Fibroblast of mammary gland (primary cell): ENCODE measurements at places on chromosomes 5 and 9.

DNA sequence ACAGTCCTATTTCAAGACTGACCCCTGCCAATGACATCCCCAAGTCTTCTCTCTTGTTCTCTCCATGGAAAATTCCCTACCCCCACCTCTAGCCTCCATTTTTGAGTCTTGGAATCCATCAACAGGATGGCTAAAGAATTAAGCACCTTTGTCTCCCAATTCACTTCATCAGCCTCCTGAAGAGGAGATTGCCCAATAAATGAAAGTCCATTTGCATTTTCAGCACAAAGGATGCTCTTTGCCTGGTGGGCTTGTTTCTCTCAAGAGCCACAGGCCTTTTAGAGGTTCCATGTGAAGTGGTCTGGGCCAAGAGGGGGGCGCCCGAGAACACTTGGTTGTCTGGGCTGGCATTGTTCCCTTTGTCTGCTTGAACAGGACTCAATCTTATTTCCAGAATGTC is 12.6 kb downstream of the HSD17B3 start:
- no peak for DNase-seq

GRCh38 chr5:156328161-156328560 is 1.2 kb downstream of the SGCD start:
- no peak for DNase-seq

GRCh38 chr9:98256756-98257155 is 1.3 kb upstream of the TBC1D2 start:
- DNase-seq, result no peak

DNA sequence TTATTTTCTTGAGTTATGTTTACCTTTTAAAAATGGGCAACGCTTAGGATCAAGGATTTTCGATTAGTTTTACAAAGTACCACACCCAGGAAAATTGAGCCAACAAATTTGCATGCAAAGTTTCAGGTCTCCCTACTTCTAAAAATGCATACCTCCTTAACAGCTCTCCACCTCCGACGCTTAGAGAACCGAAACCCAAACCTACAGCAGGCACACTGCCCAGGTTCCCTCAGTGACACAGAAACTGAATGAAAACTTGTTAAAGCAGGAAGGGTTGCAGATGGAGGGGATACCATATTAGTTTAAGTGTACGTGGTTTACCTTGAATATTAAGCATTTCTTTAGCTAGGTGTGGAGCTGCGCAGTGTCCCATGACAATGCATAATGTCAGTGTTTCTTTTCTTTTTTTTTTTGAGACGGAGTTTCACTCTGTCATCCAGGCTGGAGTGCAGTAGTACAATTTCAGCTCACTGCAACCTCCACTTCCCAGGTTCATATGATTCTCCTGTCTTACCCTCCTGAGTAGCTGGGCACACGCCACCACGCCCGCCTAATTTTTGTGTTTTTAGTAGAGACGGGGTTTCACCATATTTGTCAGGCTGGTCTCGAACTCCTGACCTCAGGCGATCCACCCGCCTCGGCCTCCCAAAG is 1.6 kb upstream of the SUB1 start:
- no peak for DNase-seq

DNA sequence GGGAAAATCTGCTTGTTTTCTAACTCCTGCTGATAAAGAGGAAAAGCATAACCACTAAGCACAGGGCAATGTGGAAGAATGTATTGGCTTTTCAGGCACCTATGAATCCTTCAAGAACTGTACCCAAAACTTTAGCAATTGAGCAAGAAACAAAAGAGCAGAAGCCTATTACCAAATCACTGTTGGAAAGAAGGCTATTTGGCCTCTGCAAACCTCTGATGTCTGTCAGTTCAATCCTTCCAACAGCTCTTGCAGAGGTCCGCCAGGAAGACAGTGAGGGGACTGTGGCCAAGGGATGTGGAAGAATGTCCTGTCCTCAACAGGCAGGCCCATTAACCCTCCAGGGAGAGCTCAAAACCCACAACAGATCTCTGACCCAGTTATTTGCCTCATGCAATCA is 328.6 kb downstream of the ENC1 start:
- DNase-seq, result peak; percentile 45

DNA sequence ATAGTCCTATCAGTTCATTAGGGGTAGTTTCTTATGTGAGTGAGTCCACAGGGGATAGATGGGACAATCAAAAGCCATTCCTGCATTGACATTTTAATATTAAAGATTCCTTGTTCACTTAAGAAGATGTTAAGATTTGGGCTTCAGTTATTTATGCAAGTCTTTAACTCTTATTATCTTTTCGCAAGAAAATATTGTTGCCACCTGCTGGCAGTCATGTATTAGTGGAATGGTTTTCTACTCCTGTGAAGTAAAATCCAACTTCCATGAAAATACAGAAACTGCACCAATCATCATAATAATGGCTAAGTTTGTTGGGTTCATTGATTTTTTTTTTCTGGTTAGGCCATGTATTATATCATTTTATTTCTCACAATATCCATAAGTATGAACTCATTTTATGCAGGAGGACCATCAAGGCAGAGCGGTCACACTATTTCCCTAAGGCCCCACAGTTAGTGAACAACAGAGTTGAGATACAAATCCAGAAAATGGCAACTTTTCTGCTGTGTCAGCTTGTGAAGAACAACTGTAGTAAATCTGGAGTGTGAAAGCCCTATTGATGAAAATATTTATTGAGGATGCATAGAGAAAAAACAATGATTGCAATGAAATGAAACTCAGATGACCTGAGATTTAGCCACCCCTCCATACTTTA is 88.5 kb upstream of the TXNDC8 start:
- DNase-seq, result peak; percentile 48

- DNase-seq, result no peak
Measured at GRCh38 chr9:79266986-79267385, 304.8 kb upstream of the TLE4 start.

GRCh38 chr9:111919875-111920274 is 23.3 kb downstream of the UGCG start:
- no peak for DNase-seq

GRCh38 chr5:172252501-172252900 is 31.1 kb downstream of the UBTD2 start:
- DNase-seq, result no peak

DNA sequence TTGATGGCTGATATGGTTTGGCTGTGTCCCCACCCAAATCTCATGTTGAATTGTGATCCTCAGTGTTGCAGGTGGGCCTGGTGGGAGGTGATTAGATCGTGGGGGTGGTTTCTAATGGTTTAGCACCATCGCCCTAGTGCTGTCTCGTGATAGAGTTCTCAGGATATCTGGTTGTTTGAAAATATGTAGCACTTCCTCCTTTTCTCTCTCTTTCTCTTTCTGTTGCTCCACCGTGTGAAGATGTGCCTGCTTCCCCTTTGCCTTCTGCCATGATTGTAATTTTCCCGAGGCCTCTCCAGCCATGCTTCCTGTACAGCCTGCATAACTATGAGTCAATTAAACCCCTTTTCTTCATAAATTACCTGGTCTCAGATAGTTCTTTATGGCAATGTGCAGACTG is 111.6 kb downstream of the SREK1 start:
- no peak for DNase-seq

DNA sequence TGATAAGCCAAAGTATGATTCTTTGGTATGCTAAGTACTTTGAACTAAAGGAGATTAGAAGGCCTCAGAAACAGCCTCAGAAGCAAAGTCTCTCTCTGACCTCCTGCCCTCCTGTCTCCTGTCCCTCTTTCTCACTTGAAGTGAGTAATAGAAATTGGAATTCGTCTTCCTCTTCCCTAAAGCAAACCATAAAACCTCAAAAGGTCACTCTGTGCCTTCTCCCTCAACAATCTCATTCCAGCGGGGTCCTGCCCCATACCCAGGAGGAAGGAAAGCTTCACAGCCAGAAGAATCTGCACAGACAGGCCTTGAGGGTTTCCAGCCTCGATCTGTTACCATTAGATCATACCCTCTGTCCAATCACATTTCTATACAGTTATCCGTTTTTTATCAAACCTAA is 87.8 kb downstream of the HAPLN1 start:
- DNase-seq, result peak; percentile 58

GRCh38 chr5:17302106-17302505 is 84.7 kb downstream of the BASP1 start:
- no peak for DNase-seq

GRCh38 chr5:120655828-120656435 is 191.8 kb downstream of the PRR16 start:
- DNase-seq, result peak; percentile 43

- no peak for DNase-seq
Measured at GRCh38 chr5:94623011-94623410, 4.5 kb downstream of the SLF1 start.

DNA sequence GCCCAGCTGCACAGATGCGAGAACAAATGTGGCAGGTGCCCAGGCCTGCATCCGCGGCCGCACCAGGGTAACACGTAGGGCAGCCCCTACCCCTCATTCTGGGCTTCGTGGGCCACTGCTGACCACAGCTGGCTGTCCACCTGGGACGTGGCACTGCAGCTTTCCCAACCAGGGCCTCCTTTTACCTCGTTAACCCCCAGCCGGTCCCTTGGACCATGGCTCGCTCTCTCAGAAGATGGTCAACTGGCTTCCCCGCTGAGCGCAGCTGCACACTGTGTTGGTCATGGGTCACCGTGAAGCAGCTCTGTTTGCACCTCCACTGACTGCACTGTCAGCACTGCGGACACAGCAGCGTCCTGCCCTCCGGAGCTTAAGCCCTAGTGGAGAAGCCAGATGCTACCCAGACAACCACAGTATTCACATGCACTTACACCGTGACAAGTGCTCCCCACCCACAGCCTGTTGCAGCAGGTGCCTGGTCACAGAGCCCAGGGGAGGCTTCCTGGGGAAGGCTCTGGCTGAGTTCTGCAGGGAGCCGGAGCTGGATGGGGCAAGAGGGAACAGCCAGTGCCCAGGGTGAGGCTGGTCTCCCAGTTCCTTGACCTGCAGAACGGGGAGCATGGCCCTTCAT is 10.5 kb upstream of the PLEKHG4B start:
- no peak for DNase-seq

- peak; percentile 22 for DNase-seq
Measured at GRCh38 chr9:99296291-99296951, 74.3 kb downstream of the SEC61B start.

GRCh38 chr5:178429491-178430185 is 160.6 kb downstream of the COL23A1 start:
- no peak for DNase-seq

GRCh38 chr9:109249615-109250014 is 71.2 kb downstream of the EPB41L4B start:
- no peak for DNase-seq

DNA sequence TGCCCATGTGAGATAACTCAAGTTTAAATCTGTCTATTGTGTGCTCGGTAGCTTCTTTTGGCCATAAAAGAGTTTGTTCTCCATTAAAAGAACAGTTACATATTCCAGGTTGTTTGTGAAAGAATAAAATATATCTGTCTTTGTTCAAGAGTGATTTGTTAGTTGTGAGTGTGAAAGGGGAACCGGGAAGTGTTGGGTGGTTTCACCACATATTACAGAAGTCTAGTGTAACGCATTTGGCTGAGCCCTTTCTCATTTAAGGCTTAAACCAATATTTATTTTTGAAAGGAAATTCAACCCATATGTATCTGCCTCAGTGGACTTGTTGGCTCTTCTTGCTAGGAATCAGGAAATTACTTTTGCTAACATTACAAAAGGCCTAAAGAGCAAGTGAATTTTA is 54.1 kb upstream of the DMRTA1 start:
- DNase-seq, result no peak

- DNase-seq, result no peak
Measured at GRCh38 chr5:122105909-122106308, 23.4 kb upstream of the ZNF474 start.

DNA sequence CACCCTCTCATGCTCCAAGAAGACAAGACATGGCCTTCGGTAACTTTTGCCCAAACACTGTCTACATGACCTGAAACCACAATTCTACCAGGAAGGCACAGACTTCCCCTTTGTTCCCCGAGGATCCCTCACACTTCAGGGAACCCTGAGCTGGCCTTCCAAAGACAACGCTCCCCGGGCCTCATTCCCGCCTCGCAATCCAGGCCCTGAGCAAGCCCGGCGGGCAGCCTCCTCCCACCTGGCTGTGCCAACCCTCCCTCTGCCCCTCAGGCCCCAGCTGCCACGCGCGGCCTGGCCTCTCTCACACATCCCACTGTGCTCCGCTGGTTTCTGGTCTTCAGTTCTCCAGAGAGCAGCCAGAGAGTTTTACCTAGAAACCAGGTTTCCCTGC is 7.3 kb downstream of the QSOX2 start:
- DNase-seq, result no peak

DNA sequence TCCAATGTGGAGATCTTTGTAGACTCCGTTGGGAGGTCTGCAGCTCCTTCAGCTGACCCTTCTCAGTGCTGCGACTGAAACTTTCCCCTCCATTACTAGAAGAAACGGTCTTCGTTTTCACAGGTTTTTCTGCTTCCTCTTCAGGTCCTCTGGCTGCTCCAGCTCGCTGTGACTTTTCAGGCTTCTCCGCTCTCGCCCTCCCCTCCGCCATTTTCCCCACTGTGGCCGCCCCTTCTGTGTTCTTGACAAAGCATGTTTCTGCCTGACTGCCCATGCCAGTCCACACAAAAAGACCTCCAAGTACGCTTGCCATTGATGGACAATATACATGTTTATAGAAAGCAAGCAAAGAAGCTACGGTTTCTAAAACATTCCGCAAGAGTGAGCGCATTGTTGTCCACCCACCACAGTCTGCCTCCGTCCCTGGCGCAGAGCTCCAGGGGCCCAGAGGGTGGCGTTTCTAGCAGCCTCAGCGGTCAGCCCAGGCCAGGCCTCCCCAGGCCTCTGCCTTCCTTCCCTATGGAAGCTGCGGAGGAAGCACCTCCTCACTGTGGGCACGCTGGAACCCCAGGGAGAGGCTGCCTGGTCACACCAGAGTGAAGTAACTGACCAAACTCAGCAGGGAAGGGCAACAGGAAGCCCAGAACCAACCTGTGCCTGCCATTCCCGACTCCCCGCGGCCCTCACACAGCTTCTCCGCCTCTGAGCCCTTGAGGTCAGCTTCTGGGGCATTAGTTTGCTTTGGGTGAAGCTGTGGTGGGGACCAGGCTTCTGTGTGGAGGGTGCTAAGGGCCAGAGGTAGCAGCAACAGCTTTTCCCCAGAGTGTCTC is 19.9 kb upstream of the S1PR3 start:
- no peak for DNase-seq

DNA sequence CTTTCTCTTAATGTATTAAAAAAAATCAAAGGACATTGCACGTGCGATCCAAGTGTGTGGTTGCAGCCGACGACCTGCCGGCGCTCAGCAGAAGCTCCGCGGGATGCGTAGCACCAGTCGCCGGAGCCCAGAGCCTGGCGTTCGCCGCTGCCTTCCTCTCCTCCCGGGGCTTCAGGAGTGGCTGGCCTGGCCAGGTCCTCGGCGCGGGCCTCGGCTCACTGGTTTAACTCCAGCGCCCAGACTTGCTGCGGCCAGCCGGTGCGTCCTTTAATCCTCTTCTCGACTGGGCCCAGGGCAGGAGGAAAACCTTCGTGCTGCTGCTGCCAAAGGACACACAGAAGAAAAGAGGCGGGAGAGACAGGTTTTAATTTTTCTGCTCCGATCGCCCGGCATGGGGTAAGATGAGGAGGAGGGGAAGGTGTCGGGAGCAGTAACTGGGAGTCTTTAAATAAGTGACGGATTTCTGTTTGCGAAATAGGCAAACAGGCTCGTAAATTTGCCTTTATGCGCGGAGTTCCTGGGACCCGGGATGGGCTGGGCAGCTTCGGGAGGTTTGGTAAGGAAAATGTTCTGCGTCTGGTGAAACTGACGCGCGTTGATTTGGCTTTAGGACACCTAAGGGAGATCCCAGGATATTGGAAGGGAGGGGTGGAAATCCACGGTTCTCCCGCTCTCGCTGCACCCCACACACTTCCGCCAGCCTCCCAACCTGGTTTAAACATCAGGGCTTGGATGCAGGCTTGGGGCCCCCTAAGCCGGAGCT is 2.3 kb downstream of the HAND1 start:
- DNase-seq, result no peak

GRCh38 chr5:10705747-10706146 is 55.3 kb downstream of the DAP start:
- DNase-seq, result no peak
